Fibroblast of the aortic adventitia (primary cell): ENCODE measurements at places on chromosomes 11 and 22. TPM values are rescaled to one million over a fixed set of nuclear protein-coding genes. Genes with fewer than 3 reads are reported as not detected.

KCTD14 gene
- total RNA-seq, result 0.45 TPM in 1 of 2 replicates, not detected in the other

DNA sequence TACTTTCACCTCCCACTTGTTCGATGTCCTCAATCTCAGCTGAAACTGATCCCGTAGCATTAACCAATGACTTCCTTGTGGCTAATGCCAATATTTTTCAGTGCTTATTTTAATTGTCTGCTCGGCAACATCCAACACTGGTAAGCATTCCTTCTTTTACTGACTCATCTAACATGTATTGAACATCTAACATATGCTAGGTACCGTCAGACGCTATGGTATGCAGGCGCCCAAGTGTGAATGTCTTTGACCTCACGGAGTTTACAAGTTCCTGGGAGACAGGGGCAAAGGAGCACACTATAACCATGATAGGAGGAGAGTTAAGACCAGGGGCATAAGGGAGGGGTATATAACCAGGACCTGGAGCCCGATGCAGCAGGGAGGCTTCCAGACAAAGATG is 1.7 kb downstream of the BRMS1 start:
- DNase-seq, result no peak

- no peak for DNase-seq
These were observed 281.0 kb upstream of the C11orf87 start for GRCh38 chr11:109140857-109141515.

- no peak for DNase-seq
These were observed 28.2 kb downstream of the PIK3IP1 start for GRCh38 chr22:31263896-31264640.

OR4X1 gene
- total RNA-seq, result not detected in 2 replicates

- no peak for DNase-seq
These were observed 283.9 kb upstream of the CNTN5 start for GRCh38 chr11:98736833-98737232.

MPZL2 gene
- total RNA-seq, result 0.36 and 1.1 TPM in 2 replicates

TIMP3 gene
- total RNA-seq, result 153 and 329 TPM in 2 replicates

GRCh38 chr11:32573228-32573627 is 10.4 kb upstream of the EIF3M start:
- DNase-seq, result no peak

IL10RA gene
- total RNA-seq, result not detected in 2 replicates

DNA sequence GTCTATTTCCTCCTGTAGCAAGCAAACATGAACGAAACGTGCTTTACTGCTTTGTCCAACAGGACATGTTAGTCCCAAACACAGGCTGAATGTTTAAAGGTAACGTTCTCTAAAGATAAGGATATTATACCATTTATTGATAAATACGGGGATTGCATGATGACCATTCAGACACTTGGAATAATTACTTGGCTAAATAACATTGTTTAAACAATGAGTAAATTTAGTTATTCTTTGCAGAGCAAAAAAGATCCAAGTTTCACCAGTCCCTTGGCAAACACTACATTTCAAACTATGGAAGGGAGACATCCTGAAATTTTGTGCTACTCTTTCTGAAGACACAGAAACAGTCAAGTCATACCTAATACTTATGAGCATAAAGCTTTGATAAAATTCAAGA is 88.0 kb downstream of the ZNF280B start:
- no peak for DNase-seq

DNA sequence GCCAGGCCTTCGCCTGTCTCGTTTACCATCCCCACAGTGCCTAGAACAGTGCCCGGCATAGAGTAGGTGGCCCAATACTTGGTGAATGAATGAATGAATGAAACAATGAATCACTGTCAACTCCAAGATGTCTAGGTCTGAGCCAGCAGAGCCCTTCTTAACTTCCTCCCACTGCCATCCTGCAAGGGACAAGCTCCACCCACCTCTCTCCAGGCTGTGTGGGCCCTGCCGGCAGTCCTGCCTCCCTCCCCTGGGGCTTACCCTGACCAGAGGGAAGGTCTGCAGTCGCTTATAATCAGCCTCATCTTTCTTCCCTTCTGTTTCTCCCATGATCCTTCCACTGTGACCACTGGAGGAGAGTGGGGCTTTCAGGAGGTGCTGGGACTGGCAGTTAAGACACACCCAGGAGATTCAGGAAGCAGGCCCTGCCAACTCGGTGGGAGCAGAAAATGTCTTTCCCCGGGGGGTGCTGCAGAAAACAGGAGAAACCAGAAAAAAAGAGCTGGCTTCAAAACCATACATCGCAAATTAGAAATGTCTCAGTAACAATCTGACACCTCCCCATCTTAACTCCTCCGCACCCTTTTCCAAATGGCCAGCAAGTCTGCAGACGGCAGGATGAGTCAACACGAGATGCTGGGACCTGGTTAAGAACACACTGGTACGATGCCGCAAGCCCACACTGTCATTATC is 11.4 kb downstream of the DNAL4 start:
- DNase-seq, result peak; percentile 51

- DNase-seq, result no peak
These were observed 32.9 kb downstream of the SCUBE1 start for GRCh38 chr22:43310311-43310710.

CALCA gene
- not detected in 2 replicates for total RNA-seq

GRCh38 chr11:119803139-119803538 is 74.1 kb upstream of the NECTIN1 start:
- no peak for DNase-seq

HTR3A gene
- not detected in 2 replicates for total RNA-seq

INPPL1 gene
- total RNA-seq, result 27.9 and 54.6 TPM in 2 replicates

- no peak for DNase-seq
These were observed 866.2 kb downstream of the TBC1D22A start for GRCh38 chr22:47628477-47629272.

GRCh38 chr11:22479208-22479607 is 141.0 kb downstream of the SLC17A6 start:
- no peak for DNase-seq

APOBEC3A gene
- not detected in 2 replicates for total RNA-seq

DNA sequence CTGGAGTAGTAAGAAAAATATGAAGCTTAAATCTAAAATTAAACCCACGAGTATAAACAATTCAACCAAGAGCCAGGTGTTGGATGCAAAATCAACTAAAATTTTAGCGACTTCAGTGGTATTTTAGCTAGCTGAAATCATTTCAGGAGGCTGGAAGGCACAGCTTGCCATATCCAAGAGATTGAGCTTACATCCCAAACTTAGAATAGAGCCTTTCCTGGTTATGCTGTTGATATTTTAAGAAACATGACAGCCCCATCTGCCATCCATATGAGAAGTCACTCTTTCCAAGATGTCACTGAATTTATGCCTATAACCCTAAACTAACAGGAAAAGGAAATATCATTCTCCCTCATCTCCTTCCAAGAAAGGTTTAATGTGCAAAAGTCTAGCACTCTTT is 334.0 kb downstream of the KCNA4 start:
- no peak for DNase-seq

DNA sequence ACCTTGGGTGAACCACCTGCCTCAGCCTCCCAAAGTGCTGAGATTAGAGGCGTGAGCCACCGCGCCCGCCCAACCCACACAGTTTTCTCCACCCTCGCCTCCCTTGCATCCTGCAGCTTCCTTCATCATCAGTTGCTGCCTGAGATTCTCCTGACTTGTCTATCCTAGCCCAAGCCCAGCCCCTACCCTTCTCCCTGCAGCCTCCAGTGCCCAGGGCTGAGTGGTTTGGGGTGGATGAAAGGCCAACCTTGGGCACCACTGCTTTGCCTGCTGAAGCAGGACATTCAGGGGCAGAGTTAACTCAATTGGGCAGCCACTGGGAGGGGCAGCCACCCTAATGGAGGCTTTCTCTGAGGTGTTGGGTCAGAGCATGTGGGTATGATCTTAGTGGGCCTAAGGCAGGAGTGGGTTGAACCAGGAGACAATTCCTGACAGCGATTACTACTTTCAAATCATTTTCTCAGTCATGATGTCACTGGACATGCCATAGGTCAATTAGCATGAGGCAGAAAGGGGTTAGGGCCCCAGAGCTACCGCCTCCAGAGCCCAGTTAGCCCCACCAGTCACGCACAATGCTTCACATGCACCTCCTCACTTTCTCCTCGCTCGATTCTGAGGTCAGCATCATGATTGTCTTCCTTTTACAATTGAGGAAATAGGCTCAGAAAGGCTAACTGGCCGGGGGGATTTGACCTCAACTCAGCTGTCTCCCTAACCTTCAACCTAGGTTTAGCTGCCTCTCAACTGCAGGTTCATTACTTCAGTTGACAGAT is 1.0 kb upstream of the FKBP2 start:
- no peak for DNase-seq
